ENCODE measurements at places on chromosomes 3 and 15. TPM values are rescaled to one million over a fixed set of nuclear protein-coding genes. Genes with fewer than 3 reads are reported as not detected.

- peak overlapping the region; percentile 96 for H3K27ac ChIP-seq
- H3K4me3 ChIP-seq = peak overlapping the region; percentile 96
- peaks cover 53% of the 10 kb centered on the region for H3K36me3 ChIP-seq
- no peaks in the 10 kb centered on the region for H3K27me3 ChIP-seq
- peaks cover 81% of the 10 kb centered on the region for H3K4me1 ChIP-seq
- no peak for DNase-seq
Observed at GRCh38 chr15:31332020-31332680, 5.5 kb downstream of the KLF13 start.

DNA sequence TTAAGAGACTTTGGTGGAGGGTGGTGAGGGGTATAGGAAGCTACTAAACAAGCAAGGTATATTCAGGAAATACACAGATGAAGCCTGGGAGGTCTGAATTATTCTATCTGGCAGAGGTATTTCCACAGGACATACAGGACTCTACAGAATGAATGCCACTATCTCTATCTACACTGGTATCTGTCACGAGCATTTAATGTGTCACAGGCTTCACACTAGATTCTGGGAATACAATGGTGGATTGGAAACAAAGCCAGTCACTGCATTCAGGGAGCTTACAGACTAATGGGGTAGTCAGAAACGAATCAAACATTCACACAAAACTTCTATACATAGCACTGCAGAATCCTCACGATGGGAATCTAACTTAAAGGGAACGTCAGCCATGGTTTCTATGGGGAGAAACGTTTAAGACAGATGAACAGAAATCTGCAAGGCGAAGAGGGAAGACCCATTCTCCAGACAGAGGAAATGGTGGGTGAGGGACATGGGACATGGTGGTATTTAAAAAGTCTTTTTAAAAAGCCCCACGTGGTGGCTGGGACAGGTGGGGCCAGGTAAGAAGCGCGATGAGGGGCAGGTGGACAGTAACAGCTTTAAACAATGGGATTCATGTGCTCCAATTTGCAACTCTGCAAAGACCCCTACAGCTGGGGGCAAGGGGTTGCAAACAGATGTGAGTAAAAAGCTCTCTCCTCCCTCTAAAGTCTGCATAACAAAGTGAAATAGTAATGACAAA, 16.5 kb downstream of the LRIG1 start:
- DNase-seq = no peak
- H3K36me3 ChIP-seq = peaks cover 34% of the 10 kb centered on the region
- no peak overlapping the region for H3K4me3 ChIP-seq
- H3K27ac ChIP-seq = no peak overlapping the region
- peaks cover 82% of the 10 kb centered on the region for H3K4me1 ChIP-seq

DNA sequence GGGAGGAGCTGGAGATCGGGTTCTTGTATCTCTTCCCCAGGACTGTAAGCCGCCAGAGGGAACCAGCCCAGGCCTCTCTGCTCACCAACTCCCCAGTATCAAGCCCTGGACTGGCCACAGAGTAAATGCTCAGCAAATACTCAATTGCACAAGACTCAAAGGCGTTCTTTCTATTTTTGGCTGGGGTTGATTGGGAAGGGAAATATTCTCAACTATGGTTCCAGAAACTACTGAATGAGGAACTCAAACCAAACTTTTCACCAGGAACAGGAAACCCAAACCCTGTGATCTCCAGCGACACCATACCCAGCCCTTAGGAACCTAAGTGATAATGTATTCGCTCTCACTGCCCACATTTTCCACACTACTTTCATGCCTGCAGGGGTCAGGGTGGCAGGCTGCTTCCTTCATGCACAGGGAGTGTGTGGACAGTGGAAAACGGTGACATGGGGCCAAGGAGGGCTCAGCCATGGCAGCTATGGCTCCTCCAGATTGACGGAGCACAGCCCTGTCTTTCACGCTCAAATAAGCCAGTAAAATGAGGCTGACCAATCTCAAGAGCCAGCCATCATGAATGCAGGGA, 124.7 kb upstream of the RAD18 start:
- no peak for DNase-seq
- no peak overlapping the region for H3K27ac ChIP-seq
- H3K4me1 ChIP-seq = no peaks in the 10 kb centered on the region

DNA sequence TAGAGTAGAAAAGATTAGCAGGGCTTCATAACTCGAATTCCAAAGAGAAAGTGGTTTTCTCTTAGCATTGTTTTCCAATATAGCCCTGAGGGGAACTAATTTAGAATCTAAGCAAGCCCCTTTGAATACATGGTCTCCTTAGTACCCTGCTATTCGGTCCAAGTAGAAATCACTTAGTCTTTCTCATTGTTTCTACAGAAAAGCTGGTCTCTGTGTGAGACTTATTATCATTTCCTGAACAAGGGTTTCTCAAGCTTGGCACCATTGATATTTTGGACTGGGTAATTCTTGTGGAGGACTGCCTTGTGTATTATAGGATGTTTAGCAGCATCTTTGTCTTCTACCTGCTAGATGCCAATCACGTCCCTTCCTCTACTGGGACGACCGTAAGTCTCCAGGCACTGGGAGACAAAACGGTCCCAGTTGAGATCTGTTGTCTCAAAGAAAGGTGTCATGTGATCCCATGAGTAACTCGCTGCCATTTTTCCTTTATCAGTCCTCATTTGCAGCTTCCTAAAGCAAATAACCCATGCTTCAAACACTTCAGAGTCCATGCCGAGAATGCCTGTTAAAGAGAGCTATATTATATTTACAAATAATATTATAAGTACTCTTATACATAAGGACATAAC, 230.7 kb upstream of the SLCO3A1 start:
- H3K27ac ChIP-seq = no peak overlapping the region
- no peaks in the 10 kb centered on the region for H3K36me3 ChIP-seq
- H3K4me3 ChIP-seq = no peak overlapping the region
- peaks cover 8% of the 10 kb centered on the region for H3K27me3 ChIP-seq
- no peaks in the 10 kb centered on the region for H3K4me1 ChIP-seq
- DNase-seq = no peak

GRCh38 chr15:51853998-51854397, 24.5 kb downstream of the TMOD3 start:
- no peaks in the 10 kb centered on the region for H3K27me3 ChIP-seq
- no peak overlapping the region for H3K4me3 ChIP-seq
- peaks cover 19% of the 10 kb centered on the region for H3K36me3 ChIP-seq
- DNase-seq = no peak

DNA sequence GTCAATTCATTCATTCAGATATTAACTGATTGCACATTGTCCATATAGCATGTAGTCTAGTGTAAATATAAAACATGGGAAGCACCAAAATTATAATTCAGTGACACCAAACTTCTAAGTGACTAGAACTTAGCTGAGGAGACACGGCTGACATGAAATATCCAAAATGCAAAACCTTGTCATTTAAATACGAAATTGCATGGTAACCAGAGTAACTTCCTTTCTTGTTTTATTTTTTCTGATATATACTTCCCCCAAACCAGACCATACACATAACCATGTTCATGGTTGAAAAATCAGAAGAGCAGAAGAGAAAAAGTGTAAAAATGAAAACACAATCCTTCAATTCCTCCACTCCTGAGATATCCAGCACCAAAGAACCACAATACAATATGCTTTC, 38.0 kb downstream of the CBLB start:
- peaks cover 57% of the 10 kb centered on the region for H3K36me3 ChIP-seq
- H3K27ac ChIP-seq = peak overlapping the region; percentile 74
- no peaks in the 10 kb centered on the region for H3K27me3 ChIP-seq

- H3K27me3 ChIP-seq = peaks cover 2% of the 10 kb centered on the region
- no peak for DNase-seq
- H3K4me1 ChIP-seq = no peaks in the 10 kb centered on the region
- no peak overlapping the region for H3K27ac ChIP-seq
Observed at GRCh38 chr15:65331811-65332210, 27.3 kb downstream of the RNU5B-1 start.

- peak; percentile 16 for DNase-seq
- no peak overlapping the region for H3K4me3 ChIP-seq
- H3K27me3 ChIP-seq = no peaks in the 10 kb centered on the region
- no peak overlapping the region for H3K27ac ChIP-seq
- no peaks in the 10 kb centered on the region for H3K36me3 ChIP-seq
Observed at GRCh38 chr3:148727231-148727630, 29.5 kb downstream of the AGTR1 start.

GRCh38 chr15:48759921-48760320, 50.9 kb downstream of the CEP152 start:
- H3K27ac ChIP-seq = no peak overlapping the region
- no peak for DNase-seq
- no peak overlapping the region for H3K4me3 ChIP-seq
- no peaks in the 10 kb centered on the region for H3K4me1 ChIP-seq

DNA sequence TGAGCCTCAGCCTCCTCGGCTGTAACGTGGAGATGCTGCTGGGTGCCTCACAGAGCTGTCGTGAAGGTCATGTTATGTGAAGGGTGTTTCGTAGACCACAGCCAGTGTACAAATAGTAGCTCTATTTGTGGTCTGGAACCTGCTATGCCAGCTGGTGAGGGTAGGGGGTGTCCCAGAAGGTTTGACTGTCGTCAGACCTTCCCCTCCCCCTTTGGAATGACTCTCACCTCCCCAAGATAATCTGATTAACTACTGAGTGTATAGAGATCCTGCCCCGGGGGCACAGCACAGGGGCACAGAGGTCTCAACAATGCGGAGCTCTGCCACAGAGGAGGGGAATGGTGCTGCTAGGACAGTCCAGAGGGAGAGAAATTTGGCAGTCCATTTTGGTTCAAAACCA, 20.5 kb downstream of the FGD5 start:
- DNase-seq = no peak
- H3K36me3 ChIP-seq = no peaks in the 10 kb centered on the region
- H3K27me3 ChIP-seq = peaks cover 43% of the 10 kb centered on the region
- H3K27ac ChIP-seq = no peak overlapping the region

The CAMKV gene
- total RNA-seq = not detected

The IL5RA gene
- not detected for total RNA-seq

The SENP8 gene
- 1.4 TPM for total RNA-seq

The CHCHD4 gene
- total RNA-seq = 12.8 TPM
